ENCODE measurements at places on chromosomes 7 and 10. TPM values are rescaled to one million over a fixed set of nuclear protein-coding genes. Genes with fewer than 3 reads are reported as not detected.
A peak's percentile ranks its signal among the peaks of the same experiment; 100 is the strongest.

- no peak overlapping the region for H3K27ac ChIP-seq
- H3K4me3 ChIP-seq, result no peak overlapping the region
- DNase-seq, result no peak
- no peaks in the 10 kb centered on the region for H3K27me3 ChIP-seq
These were observed 109.4 kb downstream of the EEPD1 start for GRCh38 chr7:36262309-36263094.

DNA sequence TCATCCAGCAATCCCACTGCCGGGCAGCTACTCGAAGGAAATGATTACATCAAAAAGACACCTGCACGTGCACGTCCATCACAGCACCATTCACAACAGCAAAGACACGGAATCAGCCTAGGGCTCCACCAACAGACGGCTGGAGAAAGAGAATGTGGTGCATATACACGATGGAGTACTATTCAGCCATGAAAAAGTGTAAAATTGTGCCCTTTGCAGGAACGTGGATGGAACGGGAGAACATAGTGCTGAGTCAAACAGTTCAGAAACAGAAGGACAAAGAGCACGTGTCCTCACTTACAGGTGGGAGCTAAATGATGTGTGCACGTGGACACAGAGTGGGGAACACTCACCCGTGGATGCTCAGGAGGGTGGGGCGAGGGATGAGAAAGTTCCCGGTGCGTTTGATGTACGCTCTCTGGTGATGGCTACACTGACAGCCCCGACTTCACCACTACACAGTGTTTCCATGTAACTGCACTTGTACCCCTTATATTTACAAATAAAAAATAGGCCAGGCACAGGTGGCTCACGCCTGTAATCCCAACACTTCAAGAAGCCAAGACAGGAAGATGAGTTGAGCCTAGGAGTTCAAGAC, 92.0 kb downstream of the PDGFA start:
- DNase-seq, result no peak
- no peaks in the 10 kb centered on the region for H3K36me3 ChIP-seq
- H3K27me3 ChIP-seq, result no peaks in the 10 kb centered on the region
- no peak overlapping the region for H3K4me3 ChIP-seq
- peaks cover 14% of the 10 kb centered on the region for H3K4me1 ChIP-seq

STAG3 gene
- total RNA-seq, result not detected

ENO4 gene
- total RNA-seq, result not detected

SORCS1 gene
- total RNA-seq, result not detected

GRCh38 chr7:867406-868188, 8.8 kb upstream of the GET4 start:
- no peak overlapping the region for H3K27ac ChIP-seq
- no peaks in the 10 kb centered on the region for H3K4me1 ChIP-seq
- no peak for DNase-seq
- no peak overlapping the region for H3K4me3 ChIP-seq
- H3K27me3 ChIP-seq, result no peaks in the 10 kb centered on the region

DNA sequence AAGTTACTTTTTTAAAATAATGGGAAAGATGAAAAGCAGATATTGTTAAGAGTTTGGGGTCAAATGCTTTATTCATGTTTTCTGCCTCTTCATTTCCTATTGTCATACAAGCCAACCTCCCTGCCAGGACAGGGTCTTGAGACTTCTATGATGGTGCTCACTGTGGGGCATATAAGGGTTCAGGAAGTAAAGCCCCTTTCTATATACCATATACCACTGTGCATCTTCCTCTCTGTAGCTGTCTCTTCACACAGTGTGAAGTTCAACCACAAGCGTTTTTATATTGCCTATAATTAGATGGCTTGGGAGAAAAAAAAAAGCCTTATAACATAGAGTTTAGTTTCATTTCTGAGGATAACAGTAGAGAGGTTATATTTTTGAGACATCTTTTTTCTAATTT, 389.8 kb upstream of the SORCS1 start:
- no peaks in the 10 kb centered on the region for H3K36me3 ChIP-seq
- peaks cover 8% of the 10 kb centered on the region for H3K4me1 ChIP-seq
- no peak overlapping the region for H3K4me3 ChIP-seq
- H3K27me3 ChIP-seq, result no peaks in the 10 kb centered on the region
- peak overlapping the region; percentile 30 for H3K27ac ChIP-seq

CASTOR2 gene
- total RNA-seq, result 1.8 TPM

- peaks cover 12% of the 10 kb centered on the region for H3K4me1 ChIP-seq
- H3K27ac ChIP-seq, result peak overlapping the region; percentile 42
- peaks cover 4% of the 10 kb centered on the region for H3K27me3 ChIP-seq
- H3K36me3 ChIP-seq, result no peaks in the 10 kb centered on the region
These were observed 39.6 kb downstream of the COL26A1 start for GRCh38 chr7:101402081-101402779.

NEURL1 gene
- not detected for total RNA-seq

DNA sequence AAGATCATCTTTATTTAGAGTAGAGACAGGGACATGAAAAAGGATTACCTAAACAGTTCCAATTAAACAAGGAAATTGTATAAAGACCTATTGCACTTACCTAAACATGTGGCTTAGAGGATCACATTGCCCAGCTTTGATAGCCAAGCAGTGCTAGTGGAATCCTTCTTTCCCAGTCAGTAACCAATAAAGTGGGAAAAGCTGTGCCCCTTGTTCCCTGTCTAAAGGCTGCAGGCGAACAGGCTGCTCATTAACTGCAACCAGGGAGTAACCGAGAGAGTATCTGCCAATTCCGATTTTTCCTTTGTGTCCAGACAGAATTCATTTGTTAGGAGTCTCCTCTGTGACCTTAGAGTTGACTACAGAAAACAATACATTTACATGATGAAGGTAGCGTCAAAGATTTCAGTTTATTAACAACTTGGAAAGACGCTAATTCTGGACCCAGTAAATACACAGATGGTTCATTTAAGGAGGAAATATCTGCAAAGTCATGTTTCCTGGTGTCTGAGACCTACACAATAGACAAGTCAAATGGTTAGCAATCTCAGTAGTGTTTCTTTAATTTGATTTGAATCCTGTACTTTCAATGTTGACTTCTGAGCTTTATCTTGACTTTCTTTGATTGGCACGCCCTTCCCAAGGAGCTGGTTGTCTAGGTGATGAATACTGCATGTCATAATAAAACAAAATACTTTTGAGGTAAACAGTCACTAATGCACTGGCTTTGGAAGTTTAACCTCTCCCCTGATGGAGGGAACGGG, 57.3 kb upstream of the MET start:
- no peak overlapping the region for H3K4me3 ChIP-seq
- no peak overlapping the region for H3K27ac ChIP-seq
- H3K27me3 ChIP-seq, result no peaks in the 10 kb centered on the region
- peaks cover 18% of the 10 kb centered on the region for H3K4me1 ChIP-seq
- no peak for DNase-seq

SUPV3L1 gene
- total RNA-seq, result 26.1 TPM

DNA sequence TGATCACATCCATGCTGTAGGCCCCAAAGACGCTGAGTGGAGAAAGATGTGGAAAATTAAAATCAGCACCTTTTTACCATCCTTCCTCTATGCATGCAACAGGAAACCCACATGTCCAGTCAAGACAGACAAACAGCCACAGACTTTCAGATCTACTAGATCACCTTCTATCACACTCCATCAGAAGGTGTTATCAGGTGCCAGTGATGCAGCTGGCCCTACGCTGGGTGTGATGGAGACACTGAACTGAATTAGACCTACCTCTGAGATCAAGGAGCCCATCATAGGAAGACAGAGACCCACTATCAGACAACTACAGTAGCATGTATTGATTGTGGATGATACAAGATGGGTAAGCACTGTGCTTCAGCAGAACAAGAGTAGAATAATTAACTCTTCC, 15.5 kb downstream of the CYP3A4 start:
- no peak overlapping the region for H3K27ac ChIP-seq
- H3K36me3 ChIP-seq, result no peaks in the 10 kb centered on the region
- peaks cover 8% of the 10 kb centered on the region for H3K27me3 ChIP-seq

CCL24 gene
- total RNA-seq, result 0.45 TPM

GRCh38 chr10:108582387-108582786, 1340.9 kb downstream of the XPNPEP1 start:
- H3K27ac ChIP-seq, result no peak overlapping the region
- no peaks in the 10 kb centered on the region for H3K27me3 ChIP-seq
- no peak overlapping the region for H3K4me3 ChIP-seq
- H3K36me3 ChIP-seq, result no peaks in the 10 kb centered on the region
- DNase-seq, result no peak
- H3K4me1 ChIP-seq, result no peaks in the 10 kb centered on the region

NOS3 gene
- total RNA-seq, result not detected

GRCh38 chr10:26571655-26572054, 125.8 kb upstream of the PDSS1 start:
- H3K27me3 ChIP-seq, result peaks cover 24% of the 10 kb centered on the region
- no peaks in the 10 kb centered on the region for H3K36me3 ChIP-seq
- no peak overlapping the region for H3K4me3 ChIP-seq
- H3K27ac ChIP-seq, result no peak overlapping the region

- no peak overlapping the region for H3K4me3 ChIP-seq
- no peak overlapping the region for H3K27ac ChIP-seq
- DNase-seq, result no peak
These were observed 790.3 kb upstream of the KCND2 start for GRCh38 chr7:119482671-119483070.

EN2 gene
- total RNA-seq, result not detected

GRCh38 chr7:32164341-32164996, 94.3 kb upstream of the PDE1C start:
- no peaks in the 10 kb centered on the region for H3K27me3 ChIP-seq
- H3K36me3 ChIP-seq, result no peaks in the 10 kb centered on the region
- peaks cover 36% of the 10 kb centered on the region for H3K4me1 ChIP-seq
- DNase-seq, result peak; percentile 62
- H3K4me3 ChIP-seq, result no peak overlapping the region
- peak overlapping the region; percentile 98 for H3K27ac ChIP-seq

DNA sequence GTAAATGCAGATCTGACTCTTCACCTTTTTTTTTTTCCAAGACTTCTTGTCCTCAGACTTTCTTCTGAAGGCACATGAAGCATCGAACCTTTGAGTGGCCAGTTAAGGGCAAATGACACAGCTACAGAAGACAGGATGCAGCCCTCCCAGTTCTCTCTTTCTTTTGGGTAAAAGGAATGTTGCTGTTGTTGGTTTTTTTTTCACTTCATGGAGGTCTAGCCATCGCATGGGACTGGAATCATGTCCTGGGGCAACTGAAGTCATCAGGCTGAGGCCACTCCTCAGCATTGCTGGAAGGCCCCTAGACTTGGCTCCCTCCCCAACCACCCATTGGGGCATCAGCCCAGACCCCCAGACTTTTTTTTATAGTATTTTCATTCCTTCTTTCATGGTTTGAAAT, 896.5 kb downstream of the SORCS1 start:
- no peak for DNase-seq
- no peak overlapping the region for H3K4me3 ChIP-seq
- H3K27me3 ChIP-seq, result no peaks in the 10 kb centered on the region
- no peak overlapping the region for H3K27ac ChIP-seq
- H3K4me1 ChIP-seq, result no peaks in the 10 kb centered on the region

- no peak overlapping the region for H3K27ac ChIP-seq
- H3K36me3 ChIP-seq, result peaks cover 4% of the 10 kb centered on the region
- DNase-seq, result no peak
These were observed 85.5 kb downstream of the CUL2 start for GRCh38 chr10:35004651-35005050.

DNA sequence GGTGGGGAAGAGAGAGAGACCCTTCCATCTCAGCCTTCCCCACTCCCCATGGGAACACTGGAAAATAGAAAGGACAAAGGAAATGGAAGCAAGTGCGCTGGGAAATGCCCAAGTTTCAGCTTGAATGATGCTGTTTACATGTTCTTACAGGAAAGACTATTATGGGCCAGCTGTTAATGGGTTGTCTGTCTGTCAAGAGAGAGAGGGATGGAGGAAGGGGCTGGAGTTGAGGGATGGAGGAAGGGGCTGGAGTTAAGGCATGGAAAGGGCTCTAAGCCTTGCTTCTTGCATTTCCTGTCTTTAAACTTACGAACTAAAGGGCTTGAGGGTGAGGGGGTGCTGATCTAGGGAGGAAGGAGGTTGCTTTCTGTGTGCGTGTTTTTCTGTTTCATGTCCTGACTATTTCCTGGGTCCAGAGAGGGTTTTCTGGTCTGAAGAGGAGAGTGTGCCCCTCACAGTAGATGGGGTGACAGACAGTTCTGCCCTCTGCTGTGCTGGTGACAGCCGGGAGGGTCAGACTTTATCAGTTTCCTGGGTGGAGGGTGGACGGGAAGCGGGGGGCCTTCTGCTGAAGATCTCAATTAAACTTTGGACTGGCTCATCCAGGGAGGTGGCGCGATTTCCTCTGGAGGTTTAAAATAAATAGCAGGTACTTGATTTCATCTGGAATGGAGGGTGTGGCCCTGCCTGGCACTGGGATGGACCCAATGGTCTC, 30.5 kb downstream of the GRK5 start:
- peaks cover 41% of the 10 kb centered on the region for H3K4me1 ChIP-seq
- DNase-seq, result no peak
- no peaks in the 10 kb centered on the region for H3K27me3 ChIP-seq
- H3K4me3 ChIP-seq, result no peak overlapping the region

- H3K4me1 ChIP-seq, result no peaks in the 10 kb centered on the region
- no peak overlapping the region for H3K4me3 ChIP-seq
- no peak for DNase-seq
- no peaks in the 10 kb centered on the region for H3K27me3 ChIP-seq
- no peaks in the 10 kb centered on the region for H3K36me3 ChIP-seq
- no peak overlapping the region for H3K27ac ChIP-seq
These were observed 54.8 kb downstream of the TBXAS1 start for GRCh38 chr7:139883814-139884213.

DNA sequence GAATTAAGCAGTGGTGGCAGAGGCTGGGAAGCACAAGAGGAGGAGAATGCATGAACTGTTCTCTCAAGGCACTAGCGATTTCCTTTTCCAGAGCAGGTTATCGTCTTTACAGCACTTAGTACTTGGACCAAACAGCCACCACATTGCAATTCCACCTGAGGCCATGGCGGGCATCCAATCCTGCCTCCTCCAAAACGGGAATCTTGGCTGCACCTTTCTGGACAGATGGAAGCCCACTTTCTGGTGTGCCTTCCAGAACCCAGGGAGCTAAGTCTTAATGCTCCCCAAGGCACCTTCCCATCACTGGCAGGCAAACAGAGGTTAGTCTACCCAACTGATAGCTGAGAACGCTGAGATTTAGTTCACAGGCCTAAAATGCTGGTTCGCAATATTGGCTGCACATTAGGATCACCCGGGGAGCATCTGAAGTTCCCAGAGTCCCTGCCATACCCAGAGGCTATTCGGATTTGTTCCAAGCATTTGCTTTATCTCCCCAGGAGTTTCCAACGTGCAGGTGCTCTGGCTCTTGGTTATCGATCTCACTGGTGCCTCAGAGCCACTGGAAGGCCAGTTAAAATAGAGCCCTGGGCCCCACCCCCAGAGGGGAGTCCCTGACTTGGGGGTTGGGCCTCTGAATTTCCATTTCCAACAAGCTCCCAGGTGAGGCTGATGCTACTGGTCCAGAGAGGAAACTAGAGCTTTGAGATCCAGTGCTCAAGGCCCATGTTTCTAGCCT, 62.2 kb downstream of the KCNMA1 start:
- no peaks in the 10 kb centered on the region for H3K36me3 ChIP-seq
- DNase-seq, result no peak
- H3K27ac ChIP-seq, result no peak overlapping the region
- H3K27me3 ChIP-seq, result no peaks in the 10 kb centered on the region
- H3K4me3 ChIP-seq, result no peak overlapping the region

GRCh38 chr10:101906586-101907183, 63.1 kb upstream of the KCNIP2 start:
- H3K27ac ChIP-seq, result no peak overlapping the region
- H3K4me3 ChIP-seq, result no peak overlapping the region
- 0 out of 2 replicates have a peak, but pooled peaks cover 3% of the 10 kb centered on the region for H3K36me3 ChIP-seq
- DNase-seq, result no peak
- peaks cover 3% of the 10 kb centered on the region for H3K4me1 ChIP-seq

Measured in SJSA1 (cell line).